Stimulated activated CD8-positive, alpha-beta memory T cell treated with anti-CD3 and anti-CD28 coated beads, Interleukin-15, amount 100 ng/mL, for 24 hours (primary cell): ENCODE measurements at places on chromosomes 4 and X.

GRCh38 chr4:26022346-26023202 is 108.6 kb downstream of the SMIM20 start:
- no peak for DNase-seq

- DNase-seq = no peak
Measured at GRCh38 chr4:53431052-53431451, 53.6 kb downstream of the FIP1L1 start.

GRCh38 chrX:41116948-41117347 is 31.7 kb downstream of the USP9X start:
- DNase-seq = no peak

DNA sequence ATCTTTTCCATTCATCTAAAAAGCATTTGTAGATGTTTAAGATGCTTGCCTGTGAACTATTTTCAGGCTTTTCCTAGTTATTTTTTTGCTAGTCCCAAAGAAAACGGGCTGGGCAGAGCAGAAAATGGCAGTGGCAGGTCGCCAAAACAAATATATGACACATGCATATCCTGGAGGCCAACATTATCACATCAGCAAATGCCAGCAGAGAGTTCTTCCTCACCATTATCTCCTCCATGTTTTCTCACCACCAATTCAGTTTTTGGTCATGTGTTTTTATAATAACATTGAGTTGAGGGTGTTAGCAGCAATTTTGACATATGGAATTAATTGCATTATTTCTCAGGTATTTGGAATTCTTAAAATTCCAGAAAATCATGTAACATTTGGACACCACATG is 97.9 kb upstream of the EOLA2 start:
- no peak for DNase-seq

DNA sequence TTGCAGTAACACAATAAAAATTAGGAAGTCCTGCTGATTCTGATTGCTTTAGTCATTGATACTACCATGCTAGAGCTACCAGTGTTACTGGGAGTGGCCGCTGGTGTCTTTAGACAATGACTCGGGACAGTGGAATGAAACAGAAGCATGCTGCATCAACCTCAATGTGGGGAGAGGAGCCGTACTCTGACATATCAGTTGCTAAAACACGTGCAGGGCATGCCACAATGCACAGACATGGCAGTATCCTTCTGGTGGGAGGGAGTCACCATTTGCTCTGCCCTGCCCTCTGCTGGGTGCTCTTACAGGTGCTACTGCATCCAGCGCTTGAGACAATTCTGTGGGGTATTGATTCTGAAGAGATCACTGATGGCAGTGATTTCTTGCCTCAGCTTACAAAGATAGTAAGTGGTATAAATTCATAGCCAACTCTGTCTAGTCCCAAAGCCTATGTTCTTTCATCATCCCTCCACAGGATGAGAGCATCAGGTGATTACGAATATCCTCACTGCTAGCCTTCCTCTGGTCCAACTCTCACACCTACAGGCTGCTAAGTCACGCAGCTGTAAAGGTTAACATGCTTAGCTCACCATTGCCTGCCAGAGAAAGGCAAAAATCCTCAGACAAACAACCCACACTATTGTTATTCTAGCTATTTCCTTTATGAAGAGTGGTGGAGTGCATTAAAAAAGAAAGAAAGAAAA is 43.7 kb downstream of the NSG1 start:
- no peak for DNase-seq

DNA sequence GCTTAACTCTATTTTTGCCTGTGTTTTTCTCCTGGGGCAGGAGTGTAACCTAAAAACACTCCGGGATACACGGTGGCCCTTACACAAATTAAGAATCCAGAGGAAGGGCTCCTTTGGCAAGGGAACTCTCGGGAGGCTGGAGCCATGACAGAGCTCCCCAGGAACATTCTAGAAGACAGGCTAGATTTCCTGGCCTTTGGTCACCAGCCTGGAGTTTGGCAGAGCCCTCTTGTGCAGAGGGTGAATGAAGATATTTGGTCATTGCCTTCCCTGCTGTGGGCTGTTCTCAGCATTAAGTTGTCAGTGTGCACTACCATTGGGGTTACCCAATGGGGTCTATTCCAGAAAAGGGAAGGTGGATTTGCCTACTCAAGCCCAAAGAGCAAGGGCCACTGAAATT is 53.8 kb upstream of the LNX1 start:
- no peak for DNase-seq

- no peak for DNase-seq
Measured at GRCh38 chrX:151183912-151184565, 7.7 kb downstream of the GPR50 start.

- DNase-seq = no peak
Measured at GRCh38 chr4:69750346-69750745, 10.1 kb downstream of the SULT1B1 start.

DNA sequence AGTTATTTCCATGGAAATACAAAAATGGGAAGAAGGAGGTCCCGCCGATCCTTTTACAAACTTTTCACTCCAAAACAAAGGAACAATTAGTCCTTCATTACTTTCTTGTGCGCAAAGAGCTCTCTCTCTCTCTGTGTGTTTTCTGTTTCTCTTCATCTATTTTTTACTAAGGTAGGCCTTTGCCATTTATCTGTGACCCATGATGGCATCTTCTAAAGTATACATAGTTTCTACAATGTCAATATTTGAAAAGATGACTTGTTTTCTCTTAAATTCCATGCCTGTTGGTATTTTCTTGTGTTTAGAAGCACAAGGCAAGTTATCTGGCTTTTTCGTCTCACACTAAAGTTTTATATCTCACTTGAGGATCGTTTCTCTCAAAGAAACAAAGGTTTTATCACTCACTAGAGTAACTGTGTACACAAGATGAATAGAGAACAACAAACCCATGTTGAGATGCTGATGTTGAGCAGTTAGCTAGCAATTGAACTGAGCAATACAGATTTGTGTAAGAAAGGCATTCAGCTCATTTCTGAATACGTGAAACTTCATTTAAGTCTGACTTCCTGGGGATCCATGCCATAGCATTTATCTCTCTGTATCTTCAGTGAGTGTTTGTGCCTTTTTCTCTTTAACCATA is 250.3 kb downstream of the GBA3 start:
- DNase-seq = no peak

- DNase-seq = no peak
Measured at GRCh38 chr4:96315815-96316214, 475.9 kb downstream of the PDHA2 start.

GRCh38 chrX:64975491-64975890 is 759 bp downstream of the ZC4H2 start:
- no peak for DNase-seq

GRCh38 chr4:42789041-42789567 is 103.4 kb upstream of the GRXCR1 start:
- DNase-seq = no peak

DNA sequence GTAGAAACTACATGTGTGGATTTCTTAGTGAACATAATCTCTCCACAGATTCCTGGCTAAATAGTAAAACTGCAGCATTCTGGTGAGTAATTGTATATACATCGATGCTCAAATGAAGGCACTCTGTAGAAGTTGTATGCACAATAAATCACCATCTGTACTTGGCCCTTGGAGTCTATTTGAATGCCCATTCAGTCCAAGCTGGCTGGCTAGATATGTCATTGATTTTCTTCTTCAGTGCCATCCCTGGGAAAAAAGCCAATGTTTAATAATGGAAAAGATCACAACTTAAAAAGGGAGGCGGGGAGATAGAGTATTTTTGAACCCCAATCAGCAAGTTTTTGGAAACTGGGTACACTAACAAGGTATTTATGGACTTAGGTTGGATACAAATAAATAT is 381.0 kb upstream of the TEX13C start:
- no peak for DNase-seq

DNA sequence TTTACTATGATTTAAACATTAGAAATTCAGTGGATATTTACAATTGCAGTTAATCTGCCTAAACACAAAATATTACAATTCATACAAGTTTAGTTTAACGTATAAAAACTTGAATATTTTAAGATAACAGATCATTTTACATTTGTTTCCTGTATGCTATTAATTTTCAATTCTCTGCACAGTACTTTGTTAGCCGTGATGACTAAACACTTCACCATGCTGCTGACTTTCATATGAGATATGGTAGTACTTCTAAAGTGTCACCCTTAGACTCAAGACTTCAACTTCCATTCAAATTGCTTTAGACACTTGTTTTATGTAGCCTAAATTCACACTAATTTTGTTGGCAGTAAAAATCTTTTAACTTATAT is 1646.4 kb upstream of the ADGRL3 start:
- no peak for DNase-seq

DNA sequence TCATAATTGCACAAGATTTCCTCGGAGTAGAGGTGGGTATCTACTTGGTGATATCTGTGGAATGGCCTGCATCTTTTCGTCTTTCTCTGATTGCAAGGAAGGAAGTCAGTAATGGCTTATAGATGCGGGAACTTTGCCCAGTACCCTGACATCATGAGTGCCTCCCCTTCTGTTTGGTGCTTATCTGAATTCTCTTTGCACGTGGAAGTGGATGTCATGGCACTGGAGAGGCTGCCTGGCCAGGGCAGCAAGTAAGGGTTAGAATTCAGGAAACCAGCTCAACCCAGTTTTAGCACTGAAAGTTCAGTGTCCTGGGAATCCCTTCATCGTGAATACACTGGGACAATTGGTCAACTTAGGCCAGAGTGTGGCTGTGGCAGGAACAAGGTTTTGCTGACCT is 83.5 kb upstream of the RAPGEF2 start:
- no peak for DNase-seq

DNA sequence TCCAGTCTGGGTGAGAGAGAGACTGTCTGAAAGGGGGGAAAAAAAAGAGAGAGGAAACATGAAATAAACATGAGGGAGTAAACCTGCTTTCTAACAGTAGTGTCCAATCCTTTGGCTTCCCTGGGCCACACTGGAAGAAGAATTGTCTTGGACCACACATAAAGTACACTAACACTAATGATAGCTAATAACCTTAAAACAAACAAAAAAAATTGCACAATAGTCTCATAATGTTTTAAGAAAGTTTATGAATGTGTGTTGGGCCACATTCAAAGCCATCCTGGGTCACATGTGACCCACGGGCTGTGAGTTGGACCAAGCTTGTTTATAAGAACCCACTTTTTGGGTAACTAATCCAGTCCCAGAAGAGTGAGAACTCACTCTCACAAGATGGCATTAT is 30.3 kb downstream of the PDS5A start:
- no peak for DNase-seq

DNA sequence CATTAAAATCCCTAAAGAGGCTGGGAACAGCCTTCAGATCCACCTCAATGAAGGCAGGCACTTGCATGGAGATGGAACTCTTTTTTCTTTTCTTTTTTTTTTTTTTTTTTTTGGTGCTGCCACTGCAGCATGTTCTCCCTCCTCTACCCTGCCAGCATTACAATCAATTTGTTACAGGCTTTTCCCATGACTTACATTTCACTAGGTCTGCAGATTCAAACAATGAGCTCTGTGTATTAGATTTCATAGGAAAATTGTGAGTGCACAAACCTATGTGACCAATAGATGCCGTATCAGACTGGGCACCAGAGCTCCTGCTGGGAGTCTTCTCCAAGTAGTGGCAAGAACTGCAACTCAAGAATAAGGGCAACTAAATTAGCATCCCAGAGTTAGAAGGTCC is 63.8 kb upstream of the GABRQ start:
- DNase-seq = no peak

DNA sequence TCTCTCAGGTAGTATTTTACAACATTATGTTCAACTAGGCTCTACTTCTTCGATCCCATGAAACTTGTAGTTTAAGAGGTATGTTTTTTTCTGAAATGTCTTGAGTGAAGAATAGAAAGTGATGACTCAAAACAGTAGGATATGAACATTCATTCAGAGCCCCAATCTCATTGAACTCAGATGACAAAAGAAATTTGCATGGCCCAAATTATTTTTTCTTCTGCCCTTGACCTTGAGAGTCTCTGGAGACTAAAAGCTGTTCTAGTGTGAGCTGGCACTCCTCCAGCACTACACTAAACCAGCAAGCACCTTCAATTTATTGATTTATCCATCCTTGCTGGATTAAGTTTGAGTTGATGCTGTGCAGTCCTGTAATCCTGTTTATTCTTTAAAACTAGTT is 4.0 kb downstream of the DCLK2 start:
- DNase-seq = no peak

DNA sequence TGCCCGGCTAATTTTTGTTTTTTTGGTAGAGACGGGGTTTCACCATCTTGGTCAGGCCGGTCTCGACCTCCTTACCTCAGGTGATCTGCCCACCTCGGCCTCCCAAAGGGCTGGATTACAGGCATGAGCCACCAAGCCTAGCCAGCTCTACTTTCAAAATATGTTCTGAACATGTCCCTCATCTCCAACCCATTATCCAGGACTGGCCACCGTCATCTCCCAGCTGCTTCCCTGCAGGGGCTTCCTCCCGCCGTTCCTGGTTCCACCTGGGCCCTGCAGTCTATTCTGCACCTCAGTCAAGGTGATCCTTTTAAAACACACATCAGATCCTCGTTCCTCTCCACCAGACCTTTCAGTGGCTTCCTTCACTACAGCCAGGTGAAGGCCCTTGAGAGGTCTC is 80.9 kb upstream of the NKX1-1 start:
- DNase-seq = no peak

DNA sequence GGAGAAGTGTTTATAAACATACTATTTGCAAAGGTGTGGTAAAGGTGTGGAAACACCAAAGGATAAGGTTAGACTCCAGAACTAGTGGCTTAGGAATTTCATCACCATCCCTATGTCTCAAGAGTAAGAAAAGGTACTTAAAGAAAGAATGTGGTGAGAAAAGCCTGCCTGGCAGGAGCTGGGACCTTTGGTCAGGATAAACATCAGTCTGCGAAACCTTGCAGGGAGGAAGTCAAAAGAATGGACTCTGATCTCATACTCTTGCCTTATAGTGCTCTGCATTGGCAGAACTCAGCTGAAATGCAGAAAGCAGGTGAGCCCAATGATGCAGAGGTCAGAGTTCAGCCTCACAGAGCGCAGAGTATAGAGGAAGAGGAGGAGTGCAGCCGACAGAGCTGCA is 97.2 kb upstream of the NR3C2 start:
- no peak for DNase-seq

GRCh38 chr4:89482251-89482650 is 174.7 kb upstream of the GPRIN3 start:
- DNase-seq = no peak

- no peak for DNase-seq
Measured at GRCh38 chr4:20451986-20452385, 200.3 kb downstream of the SLIT2 start.

DNA sequence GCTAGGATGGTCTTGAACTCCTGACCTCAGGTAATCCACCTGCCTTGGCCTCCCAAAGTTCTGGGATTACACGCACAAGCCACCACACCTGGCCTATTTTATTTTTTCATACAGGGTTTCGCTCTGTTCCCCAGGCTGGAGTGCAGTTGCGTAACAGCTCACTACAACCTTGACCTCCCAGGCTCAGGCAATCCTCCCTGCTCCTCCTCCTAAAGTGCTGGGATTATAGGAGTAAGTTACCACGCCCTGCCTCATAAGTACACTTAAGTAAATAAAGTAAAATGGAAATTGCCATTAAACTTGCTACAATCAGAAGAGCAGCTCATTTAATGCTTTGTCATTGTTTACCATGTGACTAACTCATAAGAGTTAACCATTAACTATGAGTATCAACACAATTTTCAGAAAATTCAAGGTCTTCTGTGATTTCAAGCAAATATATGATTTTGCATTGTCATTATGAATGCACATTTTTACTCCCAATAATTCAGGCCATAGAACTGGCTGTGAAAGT is 12.3 kb downstream of the UGDH start:
- DNase-seq = no peak
